ENCODE measurements at places on chromosomes 6 and 20. TPM values are rescaled to one million over a fixed set of nuclear protein-coding genes. Genes with fewer than 3 reads are reported as not detected.

Gene CYP39A1
- 3.5 TPM for total RNA-seq

Gene DNAAF9
- total RNA-seq = 12.1 TPM

Gene GMDS
- total RNA-seq = 197 TPM

Gene PGC
- total RNA-seq = not detected

Gene PSORS1C2
- not detected for total RNA-seq

Gene CFB
- total RNA-seq = 23.1 TPM

Gene SLC32A1
- total RNA-seq = not detected

Gene C6orf15
- not detected for total RNA-seq

Gene RIOK1
- total RNA-seq = 5.5 TPM

Gene GJA1
- total RNA-seq = 19.8 TPM

Gene DZANK1
- 1.6 TPM for total RNA-seq

Gene FOXF2
- 9.2 TPM for total RNA-seq

Gene BMP7
- not detected for total RNA-seq

Gene HDGFL1
- total RNA-seq = not detected

Gene CLDN20
- total RNA-seq = 0.88 TPM
